ENCODE measurements at places on chromosomes 3 and 15. TPM values are rescaled to one million over a fixed set of nuclear protein-coding genes. Genes with fewer than 3 reads are reported as not detected.
A peak's percentile ranks its signal among the peaks of the same experiment; 100 is the strongest.

- no peak for DNase-seq
Observed at GRCh38 chr3:43742920-43743319, 52.2 kb downstream of the ABHD5 start.

DNA sequence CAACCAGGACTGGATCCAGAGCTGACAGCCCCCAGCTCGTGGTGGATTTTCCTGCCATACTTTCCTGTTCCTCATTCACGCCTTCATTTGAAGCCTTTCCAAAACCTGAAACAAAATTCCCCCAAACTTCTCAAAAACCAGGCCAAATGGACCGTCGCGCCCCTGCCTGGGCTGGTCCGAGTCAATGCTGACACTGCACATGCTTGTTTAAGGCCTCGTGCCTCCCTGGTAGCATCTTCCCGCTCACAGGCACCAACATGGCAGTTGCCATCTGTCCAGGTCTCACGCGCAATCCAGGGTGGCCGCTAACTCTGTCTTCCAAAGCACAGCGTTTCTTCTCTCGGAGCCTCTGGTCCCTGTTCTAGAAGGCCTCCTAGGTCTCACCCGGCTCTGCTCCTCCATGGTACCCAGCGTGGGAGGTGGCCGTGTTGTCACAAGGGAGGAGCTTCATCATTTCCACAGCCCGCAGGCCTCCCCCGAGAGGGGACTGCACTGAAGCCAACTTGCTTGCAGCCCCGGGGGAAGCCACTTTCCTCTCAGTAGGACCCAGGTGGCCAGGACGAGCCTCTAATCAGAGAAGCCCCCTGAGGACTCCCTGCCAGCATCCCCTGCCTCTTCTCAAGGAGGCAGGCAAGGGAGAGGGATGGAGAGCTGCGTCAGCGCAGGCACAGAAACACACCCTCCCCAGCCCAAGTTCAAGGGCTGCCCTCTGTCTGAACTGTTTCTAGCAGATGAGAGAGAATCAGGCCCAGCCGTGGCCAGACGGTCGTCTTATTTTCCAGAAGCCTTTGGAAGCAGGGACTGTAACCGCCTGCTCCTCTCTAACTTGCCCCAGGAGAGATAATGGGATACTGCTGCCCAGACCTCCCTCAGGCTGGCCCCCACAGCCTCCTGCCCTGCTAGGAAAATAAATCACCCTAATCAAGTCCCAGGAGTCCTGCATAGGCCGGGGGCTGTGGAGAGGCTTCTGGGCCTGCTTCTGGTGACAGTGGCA, 152.8 kb upstream of the TLE3 start:
- DNase-seq = no peak

Gene ITIH1
- total RNA-seq = 447 TPM

DNA sequence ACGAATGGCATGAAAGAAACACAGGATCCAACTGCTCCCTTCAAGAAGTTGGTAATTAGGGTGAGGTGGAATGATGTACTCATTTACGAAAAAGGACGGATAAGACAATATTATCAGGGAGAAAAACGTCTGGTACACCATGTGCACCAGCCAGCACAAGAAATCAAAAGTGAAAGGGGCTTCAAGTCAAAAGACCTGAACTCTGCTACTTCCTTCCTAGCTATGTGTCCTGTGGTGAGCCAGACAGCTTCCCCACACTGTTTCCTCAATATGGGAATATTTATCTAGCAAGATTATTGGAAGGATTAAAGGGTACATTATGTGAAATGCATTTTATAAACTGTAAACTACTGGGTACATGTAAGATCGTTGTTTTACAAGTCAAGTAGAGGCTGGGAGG, 33.9 kb downstream of the RAB27A start:
- no peak for DNase-seq

GRCh38 chr3:38015485-38015884, 14.0 kb downstream of the PLCD1 start:
- DNase-seq = no peak

GRCh38 chr15:96792216-96792615, 461.7 kb downstream of the NR2F2 start:
- no peak for DNase-seq

- DNase-seq = no peak
Observed at GRCh38 chr3:72383883-72384282, 464.4 kb downstream of the SHQ1 start.

- DNase-seq = no peak
Observed at GRCh38 chr15:40290918-40291574, 8.2 kb upstream of the ANKRD63 start.

DNA sequence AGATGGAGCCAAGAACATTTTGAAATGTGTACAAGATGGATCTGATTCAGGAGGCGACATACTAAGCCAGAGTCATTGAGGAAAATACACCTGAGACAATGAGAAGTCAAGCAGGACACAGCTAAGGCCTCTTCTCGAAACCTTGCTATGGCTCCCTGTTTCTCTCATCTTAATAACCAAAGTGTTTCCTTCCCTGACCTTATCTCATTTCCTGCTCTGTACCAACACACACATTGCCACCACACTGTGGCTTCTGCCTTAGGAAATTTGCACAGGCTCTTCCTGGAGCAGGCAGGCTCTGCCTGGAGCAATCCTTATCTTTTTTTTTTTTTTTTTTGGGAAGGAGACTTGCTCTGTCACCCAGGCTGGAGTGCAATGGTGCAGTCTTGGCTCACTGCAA, 36.6 kb downstream of the OXSM start:
- no peak for DNase-seq

Gene PLOD2
- 22.7 TPM for total RNA-seq

GRCh38 chr3:109806929-109807328, 469.6 kb upstream of the DPPA4 start:
- DNase-seq = no peak

GRCh38 chr3:15071699-15072098, 6.6 kb upstream of the MRPS25 start:
- DNase-seq = no peak

DNA sequence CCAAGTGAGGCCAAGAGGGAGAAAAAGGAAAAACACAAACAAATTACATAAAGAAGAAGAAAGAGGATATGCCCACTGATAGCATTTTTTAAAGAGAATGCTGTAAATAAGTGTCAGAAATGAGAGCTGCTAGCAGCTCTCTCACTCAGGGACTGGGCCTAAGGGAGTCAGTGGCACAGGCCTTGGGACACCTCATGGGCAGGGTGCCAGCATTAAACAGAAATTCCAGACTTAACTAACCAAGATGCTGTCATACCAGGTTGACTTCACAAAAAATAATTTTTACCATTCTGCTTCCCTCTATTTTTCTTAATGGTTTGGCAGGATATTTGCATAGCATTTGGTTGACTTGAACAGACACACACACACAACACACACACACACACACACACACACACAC, 92.3 kb upstream of the ADAMTSL3 start:
- DNase-seq = no peak

Gene GABRA5
- not detected for total RNA-seq

Gene A4GNT
- not detected for total RNA-seq

GRCh38 chr3:122082357-122082756, 27.2 kb downstream of the CD86 start:
- DNase-seq = no peak

- peak; percentile 41 for DNase-seq
Observed at GRCh38 chr3:42518800-42519567, 16.5 kb downstream of the VIPR1 start.

GRCh38 chr3:54577313-54577712, 350.5 kb downstream of the LRTM1 start:
- DNase-seq = no peak

- DNase-seq = no peak
Observed at GRCh38 chr3:168134931-168135330, 39.2 kb upstream of the GOLIM4 start.

Gene CHAC1
- 0.22 TPM for total RNA-seq

Measured in right lobe of liver (tissue), 6 donors.